H7 (cell line): ENCODE measurements at places on chromosomes 3 and 15.

DNA sequence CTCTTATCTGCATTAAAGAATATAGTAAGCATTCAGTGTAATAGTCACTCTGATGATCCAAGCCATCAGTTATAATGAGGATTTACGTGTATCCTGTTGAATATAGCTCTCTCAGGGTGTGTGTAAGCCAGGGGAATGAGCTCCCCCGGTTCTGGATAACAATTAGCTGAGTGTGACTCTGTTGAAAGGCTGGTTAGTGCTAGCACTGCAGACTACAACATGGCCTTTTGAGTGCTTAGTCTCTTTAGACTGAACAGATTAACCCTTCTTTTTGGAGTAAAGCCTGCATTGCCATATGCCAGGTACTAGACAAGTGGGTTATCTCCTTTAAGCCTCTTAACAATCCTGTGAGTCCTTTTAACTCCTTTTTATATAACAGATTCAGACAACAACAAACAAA is 119.5 kb downstream of the TMEM108 start:
- no peak for DNase-seq

DNA sequence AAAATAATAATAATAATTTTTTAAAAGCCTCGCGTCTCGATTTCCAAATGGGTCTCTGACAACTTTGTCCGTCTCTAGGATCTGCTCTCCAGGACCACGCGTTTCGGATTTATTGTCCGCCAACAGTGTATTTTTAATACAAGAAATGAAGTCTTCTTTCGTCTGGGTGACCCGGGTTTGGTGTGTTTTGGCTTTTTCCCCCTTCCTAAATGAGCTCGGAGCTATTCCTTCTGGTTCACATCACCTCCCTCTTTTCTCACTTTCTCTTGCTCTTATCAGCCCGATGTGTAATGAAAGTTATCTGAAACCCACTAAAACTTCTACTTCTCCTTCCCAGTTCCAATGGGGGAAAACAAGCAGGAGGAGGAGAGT is 516.7 kb downstream of the MECOM start:
- no peak for DNase-seq

DNA sequence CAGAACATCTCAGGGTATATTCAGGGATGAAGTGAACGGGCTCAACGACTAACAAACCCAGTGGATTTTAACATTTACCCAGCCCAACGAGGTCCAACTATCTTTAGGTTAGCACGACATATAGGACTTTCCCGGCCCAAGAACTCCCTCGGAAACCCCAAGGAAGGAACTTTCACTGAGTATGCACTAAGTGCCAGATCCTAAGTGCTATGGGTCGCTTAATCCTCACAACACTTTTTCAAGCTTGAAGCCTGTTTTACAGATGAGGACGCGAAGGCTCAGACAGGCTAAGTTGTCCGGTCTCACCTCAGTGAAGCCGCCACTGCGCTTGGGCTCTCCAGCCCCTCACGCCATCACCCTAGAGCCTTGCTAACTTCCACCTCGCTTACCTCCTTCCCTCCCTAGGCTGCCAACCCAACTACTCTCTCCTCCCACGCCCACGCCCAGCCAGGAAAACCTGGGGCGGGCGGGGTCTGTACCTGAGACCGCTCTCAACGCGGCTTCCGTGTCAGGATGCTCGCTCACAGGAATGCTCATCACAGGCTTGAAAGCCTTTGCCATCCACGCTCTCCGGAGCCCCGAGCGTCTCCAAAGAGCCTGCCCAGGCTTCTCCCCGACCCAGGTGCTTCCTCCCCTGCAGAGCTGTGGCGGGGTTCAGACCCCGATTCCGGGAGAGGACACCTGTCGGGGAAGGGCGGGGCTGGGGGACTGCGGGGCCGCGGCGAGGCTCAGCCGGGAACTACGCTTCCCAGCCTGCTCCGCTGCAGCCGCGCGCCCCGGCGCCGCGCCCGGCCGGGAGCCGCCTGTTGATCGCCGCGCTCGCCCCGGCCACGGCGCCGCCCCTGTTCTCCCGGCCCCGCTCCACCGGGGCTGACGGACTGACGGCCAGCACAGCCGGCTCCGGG is at the start of gene TMOD2:
Gene TMOD2, plus strand, starts transcription at position 806 of the 905 bp plus-strand sequence. CDS start 14,845 bp downstream, outside the sequence.
- DNase-seq = peak; percentile 87

DNA sequence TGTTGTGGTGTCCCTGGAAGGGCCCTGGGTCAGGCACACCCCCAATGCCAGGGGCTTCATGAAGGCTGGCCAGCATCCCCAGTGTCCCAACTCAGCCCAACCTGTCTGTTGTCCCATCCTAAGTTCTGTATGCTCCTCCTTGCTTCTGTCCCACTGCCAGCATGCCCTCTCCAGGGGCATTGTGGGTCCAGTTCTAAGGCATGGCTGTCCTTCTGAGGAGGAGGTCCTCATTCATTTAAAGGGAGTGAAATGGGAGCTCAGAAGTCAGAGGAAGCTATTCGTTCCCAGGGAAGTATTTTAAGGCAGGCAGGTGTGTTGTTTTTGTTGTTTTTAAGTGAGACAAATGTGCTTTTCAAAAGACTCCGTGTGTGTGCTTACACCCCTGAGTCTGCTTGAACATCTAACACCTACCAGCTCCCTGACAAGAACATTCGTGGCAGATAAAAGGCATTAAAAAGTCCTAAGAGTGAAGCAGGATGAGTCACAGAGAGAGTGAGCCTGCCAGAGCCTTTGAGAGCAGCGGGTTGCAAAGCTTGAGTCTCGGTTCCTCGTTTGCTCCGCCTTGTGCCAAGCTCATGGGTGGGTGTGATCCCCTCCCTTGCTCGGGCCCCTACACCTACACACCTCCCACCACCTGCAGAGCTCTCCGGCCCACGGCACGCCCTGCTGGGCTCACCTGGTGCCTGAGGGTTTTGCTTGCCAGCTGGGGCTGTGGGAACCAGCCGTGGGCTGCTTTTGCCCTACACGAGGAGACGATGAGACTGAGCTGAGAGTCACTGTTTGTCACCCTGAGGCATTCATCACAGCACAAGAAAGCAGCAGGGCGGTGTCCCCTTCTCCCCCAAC is 183.4 kb upstream of the TOPAZ1 start:
- DNase-seq = peak; percentile 56

DNA sequence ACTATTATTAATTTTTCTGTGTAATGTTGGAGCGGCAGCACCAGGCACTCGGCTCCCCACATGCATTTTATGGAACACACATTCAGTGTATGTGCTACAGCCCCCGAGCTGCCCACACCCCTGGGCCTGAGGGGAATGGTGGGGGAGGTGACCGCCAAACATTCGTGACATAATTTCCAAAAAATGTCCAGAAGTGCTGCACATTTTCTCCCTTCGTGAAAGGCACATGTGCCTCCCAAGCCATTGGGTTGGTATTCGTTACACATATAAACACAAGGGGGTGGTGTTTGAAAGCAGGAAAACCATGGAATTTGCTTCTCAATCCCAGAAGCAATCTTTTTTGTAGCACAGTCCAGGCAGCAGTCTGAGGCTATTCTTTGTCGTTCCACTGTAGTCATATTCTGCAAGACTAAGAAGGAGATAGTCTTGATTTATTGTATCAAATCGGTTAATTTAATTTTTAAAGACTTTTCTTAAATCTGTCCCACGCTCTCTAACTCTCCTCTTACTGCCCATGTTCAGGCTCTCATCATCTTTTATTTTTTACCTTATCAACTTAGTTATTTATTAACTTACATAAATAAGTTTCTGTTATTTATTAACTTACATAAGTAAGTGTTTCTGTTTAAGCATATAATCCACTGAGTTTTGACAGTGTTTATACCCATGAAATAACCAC is 39.2 kb upstream of the POLR2M start:
- DNase-seq = peak; percentile 4

DNA sequence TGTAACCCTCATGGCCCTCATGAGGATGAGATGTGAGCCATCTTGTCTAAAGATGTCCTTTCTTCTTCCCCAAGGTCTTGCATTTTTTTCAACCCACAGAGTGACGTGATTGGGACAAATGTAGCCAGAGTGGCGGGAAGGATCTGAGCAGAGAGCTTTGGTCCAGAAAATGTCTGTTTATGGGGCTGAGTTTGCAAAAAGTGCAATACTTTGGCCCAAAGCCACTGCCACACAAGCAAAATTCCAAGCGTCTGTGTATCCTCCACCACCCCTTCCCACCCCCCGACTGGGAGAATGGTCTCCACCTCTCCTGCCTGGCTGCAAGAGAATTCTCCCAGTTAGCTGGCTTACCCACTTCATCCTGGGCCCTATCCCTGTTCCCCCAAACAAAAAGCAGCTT is 246.9 kb upstream of the LRIG1 start:
- no peak for DNase-seq

GRCh38 chr15:49137861-49138260 is 17.5 kb downstream of the COPS2 start:
- no peak for DNase-seq

DNA sequence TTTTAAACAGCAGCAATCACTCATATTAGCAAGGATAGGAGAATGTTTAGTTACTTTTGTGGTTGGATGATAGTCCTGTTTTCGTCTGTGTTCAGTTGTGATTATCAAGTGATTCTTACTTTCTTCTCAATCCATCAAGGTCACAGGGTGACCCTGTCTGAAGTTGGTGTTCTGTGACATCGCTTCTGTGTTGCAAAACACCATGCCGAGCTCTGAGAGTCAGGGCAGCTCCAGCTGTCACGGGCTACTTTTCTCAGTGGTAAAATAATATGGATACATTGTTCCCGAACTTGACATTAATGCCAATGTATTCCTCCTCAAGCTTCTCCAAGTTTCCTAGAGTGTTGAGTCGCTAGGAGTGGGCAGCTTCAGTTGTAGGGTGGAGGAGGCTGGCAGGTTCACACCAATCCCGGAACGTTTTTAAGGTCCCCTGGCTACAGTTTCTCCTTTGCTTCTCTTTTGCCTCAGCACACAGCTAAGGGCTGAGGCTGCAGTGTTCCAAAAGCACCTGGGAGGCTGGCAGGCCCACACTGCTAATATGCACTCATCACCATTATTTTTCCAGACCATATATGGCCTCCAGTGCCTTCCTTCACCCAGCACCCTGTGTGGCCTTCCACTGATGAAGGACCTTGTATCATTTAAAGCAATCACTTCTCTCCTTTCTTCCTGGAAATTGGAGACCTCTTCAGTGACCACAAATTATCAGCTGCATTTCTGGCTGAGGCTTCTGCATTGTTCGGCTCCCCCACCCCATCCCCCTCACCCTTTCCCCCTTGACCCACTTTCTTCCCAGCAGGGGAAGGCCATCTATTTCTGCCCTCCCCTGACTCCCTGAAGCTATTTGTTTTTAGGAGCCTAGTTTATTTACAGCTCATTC is 25.8 kb downstream of the COLQ start:
- DNase-seq = peak; percentile 50

- DNase-seq = peak; percentile 52
These were observed 203.7 kb downstream of the SLC9A9 start for GRCh38 chr3:143644370-143645089.
